HFFc6 (cell line): ENCODE measurements at places on chromosomes 1 and 21.

- no peak for DNase-seq
These were observed 187.8 kb upstream of the HP1BP3 start for GRCh38 chr1:20974951-20975350.

GRCh38 chr1:230176871-230177411, 109.9 kb downstream of the GALNT2 start:
- DNase-seq: no peak

- no peak for DNase-seq
These were observed 380.2 kb downstream of the RWDD3 start for GRCh38 chr1:95614197-95614596.

DNA sequence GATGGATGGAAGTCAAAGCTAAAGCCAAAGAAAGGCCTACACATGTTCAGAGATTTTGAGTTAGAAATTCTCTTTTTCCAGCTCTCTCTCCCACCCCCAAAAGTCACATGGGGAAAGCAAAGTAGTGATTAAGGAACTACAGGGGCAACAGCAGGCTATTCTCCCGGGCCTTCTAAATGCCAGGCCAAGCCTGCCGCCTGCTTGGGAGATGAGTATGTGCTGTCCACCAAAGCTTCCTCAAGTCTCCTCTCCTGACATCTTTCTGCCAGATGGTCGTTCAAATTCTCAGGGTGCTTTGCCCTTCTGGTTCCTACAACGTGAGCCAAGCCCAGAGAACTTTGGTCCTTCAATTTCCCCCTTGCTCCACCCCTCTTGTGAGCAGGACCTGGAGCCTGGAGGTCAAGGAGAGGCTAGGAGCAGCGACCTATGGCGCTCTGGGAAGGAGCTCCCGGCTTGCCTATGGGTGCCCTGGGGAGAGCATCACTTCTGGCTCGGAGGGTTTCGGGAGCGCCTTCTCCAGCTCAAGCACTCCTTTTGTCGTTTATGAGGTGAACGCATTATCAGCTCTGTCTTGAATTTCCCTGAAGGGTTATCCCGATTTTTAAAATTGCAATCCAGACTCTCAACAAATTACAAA, 4.4 kb upstream of the PRRX1 start:
- DNase-seq: no peak

DNA sequence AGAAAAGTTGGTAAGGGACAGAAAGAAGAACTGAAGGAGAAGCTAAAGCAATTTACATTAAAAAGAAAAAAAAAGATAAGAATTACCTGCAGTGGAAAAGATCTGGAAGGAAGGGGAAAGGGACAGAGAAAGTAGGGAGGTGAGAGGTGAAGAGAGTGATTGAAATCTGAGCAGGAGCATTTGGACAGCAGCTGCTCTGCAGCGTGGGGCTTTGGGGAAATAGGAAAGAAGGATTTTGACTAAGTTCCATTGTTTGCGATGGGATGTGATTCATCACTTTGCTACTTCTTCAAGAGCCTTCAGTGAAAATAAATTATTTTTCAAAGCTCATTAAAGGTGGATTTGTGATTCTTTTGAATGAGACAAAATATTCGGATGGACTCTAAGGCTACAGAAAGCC, 26.1 kb upstream of the NMNAT2 start:
- no peak for DNase-seq

- no peak for DNase-seq
These were observed 63.9 kb downstream of the SSBP3 start for GRCh38 chr1:54342288-54342687.

DNA sequence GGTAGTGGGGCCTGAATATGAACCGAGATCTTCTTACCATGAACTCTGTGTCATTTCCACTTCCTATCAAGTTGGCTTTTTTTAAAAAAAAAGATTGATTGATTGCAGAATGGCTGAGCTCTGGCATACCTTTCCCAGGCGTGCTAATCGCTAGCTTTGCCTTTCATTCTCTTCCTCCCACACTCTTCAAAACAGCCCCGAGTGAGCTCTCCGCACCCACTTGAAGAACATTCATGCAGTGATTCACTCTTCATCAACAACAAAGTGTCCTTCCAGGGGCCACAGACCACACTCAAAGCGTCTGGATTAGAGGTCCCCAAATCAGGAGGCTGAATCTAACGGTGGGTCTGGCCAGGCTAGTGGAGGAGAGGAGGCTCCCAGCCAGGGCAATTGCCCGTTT, 96.3 kb upstream of the GALNT2 start:
- no peak for DNase-seq

DNA sequence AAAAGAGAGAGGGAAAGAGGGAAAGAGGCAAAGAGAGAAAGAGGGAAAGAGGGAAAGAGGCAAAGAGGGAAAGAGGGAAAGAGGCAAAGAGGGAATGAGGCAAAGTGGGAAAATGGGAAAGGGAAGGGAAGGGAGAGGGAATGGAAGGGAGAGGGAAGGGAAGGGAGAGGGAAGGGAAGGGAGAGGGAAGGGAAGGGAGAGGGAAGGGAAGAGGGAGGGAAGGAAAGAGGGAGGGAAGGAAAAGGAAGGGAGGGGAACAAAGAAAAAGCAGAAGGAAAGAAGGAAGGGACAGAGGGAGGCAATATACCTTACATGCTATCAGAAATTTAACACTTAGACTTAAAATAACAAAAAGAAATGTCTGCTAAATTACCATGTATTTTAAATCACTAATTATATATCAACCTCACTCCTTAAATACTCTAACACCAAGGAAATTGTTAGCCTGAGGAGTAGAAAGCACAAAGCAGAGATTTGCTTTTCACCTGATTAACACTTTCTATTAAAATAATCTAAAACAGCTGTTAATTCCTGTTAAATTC, 41.8 kb downstream of the DUSP10 start:
- no peak for DNase-seq

DNA sequence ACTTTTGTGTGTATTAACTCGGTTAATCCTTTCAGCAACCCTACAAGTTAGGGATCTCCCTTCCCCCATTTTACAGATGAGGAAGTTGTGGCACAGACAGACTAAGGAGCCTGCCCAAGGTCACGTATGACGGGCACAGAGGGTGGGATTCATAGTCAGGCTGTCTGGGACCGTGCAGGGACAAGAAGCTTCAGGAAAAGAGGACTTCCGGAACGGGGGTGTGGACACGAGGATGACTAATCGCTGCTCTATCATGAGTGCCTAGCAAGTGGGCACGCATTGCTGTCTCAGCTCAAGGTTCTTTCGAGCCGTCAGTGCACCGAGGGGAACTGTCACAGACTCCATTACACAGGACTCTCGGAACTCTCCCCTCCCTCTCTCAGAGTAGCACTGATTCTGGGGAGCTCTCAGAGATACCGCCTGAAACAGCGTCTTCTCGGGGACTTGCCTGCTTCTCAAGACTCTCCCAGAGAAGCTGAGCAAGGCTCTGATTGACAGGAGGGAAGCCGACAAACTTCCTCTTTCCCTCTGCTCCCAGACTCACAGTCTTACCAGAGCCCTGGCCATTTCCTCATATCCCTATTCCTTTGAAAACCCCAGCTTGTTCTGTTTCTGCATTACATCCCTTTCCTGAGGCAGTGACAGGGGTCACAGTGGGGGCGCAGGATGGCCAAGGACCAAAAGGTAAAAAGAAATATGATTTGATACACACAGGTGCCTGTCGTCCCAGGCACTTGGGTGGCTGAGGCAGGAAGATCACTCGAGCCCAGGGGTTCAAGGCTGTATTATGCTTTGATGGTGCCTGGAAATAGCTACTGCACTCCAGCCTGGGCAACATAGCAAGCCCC, 14.4 kb downstream of the FHAD1 start:
- no peak for DNase-seq

GRCh38 chr1:6205849-6206519, at the start of gene RNF207:
TSS of gene RNF207 (plus strand) at chr1:6206119. CDS start at chr1:6206536, 417 bp downstream.
- peak; percentile 48 for DNase-seq

GRCh38 chr1:84159533-84160240, 15.6 kb downstream of the PRKACB start:
- DNase-seq: no peak

DNA sequence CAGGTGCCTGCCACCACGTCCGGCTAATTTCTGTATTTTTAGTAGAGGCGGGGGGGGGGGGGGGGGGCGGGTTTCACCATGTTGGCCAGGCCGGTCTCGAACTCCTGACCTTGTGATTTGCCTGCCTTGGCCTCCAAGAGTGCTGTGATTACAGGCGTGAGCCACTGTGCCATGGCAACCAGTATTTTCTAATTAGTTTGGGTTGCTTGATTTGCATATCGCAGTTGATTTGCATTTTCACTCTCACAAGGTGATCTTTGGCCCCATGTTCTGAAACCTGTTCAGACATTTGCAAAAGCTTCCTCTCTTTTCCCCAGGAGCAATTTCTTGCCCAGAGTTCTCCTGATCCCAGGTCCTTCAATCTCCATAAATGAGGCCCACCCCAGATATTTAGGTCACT, 1.7 kb downstream of the TOR3A start:
- no peak for DNase-seq

- DNase-seq: no peak
These were observed 60.1 kb downstream of the S100B start for GRCh38 chr21:46544824-46545223.

DNA sequence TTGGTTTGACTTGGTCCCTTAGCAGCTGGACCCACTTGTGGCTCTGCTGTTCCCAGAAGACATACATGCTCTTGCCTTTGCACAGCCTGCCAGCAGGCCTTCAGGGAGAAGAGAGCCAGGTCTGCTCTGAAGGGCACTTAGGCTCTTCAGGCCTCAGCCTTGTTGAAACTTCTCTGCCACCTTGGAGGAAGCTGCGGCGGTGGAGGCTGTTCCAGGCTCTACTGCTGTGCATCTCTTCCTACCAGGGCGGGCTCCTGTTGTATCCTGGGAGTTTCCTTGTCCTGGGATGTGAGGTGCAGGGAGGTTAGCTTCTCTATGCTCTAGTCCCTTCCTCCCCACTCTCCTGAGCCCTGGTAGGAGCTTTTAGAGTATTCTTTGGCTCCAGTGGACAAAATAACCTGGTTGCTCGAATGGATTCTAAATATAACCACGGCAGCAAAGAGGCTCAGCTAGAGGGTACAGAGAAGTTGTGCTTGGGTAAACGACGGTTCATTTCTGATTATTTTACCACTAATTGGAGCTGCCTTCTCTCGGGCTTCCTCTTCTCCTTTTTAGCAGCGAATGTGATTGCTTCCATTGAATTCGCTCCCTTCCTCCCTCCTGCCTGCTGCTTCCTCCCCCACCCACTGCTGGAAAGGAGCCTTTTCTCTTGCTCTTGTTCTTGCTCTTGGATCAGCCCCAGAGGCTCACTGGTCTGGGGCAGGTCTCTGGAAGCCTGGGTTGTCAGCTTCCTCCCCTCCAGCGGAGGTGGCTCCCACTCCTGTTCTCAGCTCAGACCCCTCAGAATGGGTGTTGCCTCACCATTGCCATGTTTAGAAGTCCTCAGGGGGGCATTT, 126.6 kb upstream of the CACNA1E start:
- no peak for DNase-seq

DNA sequence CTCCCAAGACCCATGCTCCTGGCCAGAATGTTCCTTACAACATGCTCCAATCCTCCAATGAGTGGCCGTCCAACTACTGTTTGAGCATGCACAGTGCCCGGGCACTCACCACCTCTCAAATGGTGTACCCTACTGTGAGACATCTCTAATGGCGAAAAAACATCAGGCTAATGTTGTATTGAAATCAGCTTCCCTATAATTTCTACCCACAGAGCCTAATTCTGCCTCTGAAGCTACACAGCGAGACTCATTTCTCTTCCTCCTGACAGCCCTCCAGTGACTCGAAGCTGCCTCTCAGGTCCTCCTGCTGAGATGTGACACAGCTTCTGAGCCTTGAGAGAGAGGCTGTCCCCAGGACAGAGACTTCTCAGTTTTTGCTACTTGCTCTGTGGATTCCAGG, 130.7 kb downstream of the FAM78B start:
- no peak for DNase-seq

DNA sequence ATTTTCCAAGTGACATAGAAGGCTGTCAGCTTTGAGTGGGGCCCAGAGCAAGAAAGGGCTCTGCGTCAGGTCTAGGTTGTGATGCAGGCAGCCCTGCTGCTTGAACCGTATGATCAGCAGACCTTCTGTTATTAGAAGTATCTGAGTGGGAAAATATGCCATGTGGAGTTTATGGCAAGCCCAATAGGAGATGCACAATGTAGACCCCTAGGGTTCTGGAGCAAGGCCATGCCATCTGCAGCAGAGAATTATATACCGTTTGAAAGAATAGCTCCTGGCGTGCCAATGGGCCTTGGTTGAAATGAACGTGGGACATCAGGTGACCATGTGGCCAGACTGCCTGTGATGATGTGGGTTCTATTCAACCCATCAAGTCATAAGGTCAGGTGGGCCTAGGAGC, 44.1 kb upstream of the ZBTB18 start:
- no peak for DNase-seq

DNA sequence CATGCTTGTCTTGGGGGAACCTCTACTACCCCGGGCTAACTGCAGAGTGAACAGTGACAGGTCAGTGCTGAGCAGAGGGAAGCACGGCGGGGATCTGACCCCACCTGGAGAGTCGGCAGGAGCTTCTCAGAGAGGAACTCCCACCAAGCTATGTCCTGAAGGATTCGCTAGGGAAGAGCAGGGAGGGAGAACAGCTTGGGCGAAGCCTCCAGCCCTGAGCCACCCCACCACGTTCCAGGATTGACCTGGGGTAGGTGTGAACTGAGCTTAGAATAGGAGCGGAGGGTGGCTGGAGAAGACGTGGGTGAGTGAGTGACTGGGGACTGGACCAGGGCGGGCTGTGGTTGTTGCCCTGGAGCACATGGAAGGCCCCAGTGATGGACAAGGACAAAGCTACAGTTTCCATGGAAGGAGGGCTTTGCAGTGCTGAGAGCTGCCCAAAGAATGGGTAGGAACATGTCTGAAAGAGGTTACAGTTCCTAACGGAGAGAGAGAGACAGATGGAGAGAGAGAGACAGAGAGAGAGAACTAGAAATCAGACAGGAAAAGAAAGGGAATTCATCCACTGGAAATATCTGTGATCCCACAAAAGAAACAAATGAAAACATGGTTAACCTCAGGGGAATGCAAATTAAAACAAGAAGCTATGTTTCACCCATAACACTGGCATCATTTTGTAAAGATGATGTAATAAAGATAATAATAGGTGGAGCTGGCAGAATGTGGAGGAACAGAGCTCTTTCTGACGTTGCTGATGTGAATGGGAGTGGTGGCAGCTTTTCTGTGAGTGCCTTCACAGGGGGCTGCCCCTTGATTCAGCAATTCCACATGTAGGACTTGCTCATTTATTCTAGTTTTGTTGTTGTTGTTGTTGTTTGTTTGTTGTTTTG, 17.2 kb downstream of the BSND start:
- DNase-seq: no peak

DNA sequence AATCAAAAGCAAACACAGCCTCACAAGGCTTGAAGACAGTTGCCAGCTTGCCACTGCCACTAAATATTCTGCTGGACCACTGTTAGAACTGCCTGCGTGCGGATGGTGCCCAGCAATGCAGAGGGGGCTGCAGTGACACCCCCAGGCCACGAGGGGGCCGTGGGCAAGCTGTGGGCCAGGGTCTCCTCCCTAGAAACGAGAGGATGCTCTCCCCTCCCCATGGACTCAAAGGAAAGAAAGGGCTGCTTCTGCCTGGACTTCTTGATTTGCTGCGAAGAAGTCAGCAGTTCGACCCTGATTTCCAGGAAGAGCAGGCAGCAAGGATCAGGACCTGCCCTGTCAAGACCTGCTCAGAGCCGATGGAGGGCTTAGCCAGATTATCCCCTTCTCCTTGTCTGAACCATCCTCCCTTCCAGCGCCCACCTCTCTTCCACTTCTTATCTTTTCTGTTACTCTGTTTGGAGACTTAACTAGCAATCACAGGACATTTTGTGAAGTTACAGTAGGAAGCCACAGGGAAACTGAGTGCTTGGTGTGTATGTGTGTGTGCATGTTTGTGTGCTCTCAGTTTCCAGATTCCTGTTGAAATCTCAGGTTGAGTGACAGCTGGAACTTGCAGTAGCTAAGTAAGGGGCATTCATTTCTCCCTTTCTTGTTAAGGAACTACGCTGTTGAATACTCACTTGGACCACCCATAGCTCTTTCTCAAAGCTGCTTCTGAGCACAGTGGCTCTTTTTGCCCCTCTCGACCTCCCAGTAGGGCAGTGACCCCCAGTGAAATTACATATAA, 2.7 kb downstream of the MAN1C1 start:
- no peak for DNase-seq
